Stimulated activated CD8-positive, alpha-beta memory T cell treated with anti-CD3 and anti-CD28 coated beads, Interleukin-7, amount 100 ng/mL, for 4 hours (primary cell): ENCODE measurements at places on chromosomes 4 and X.

DNA sequence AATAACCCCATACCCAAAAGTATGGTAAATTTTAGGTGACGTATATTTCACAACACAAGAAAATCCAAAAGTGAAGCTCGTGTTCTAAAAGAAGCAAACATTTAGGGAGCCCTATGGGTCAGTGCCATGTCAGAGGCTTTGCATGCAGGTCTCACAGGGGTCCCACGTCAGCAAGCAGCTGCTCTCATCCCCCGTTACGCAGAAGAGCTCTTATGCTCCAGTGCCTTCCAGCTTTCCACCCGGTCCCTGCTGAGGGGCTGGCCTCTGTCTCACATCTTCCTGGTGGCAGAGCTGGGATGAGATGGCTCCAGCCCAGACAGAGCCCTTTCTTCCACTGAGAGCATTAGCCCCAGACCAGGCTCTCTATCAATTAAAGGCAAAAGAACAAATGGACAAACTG is 82.0 kb downstream of the IRF2 start:
- no peak for DNase-seq

DNA sequence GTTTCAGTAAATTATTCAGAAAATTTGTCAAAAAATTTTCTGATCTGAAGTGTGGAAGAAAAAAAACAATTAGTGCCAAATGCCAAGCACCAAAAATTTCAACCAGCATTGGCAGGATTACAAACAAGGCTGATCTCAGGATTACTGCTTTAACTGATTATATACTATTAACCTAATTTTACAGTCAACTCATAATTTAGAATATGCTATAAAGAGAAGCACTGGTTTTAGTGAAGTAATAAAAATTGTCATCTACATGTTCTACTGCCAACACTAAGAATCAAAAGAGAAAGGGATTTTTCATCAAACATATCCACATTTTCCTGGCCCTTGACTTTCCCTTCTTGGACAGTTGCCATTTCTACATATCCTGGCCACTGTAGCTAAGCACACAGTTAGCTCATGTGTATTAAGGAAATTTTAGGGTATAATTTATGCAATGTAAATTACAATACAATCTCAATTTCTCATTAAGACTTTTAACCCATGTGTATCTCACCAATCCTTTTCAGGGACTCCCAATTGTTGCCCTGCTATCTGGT is 33.8 kb downstream of the THOC2 start:
- DNase-seq: no peak

DNA sequence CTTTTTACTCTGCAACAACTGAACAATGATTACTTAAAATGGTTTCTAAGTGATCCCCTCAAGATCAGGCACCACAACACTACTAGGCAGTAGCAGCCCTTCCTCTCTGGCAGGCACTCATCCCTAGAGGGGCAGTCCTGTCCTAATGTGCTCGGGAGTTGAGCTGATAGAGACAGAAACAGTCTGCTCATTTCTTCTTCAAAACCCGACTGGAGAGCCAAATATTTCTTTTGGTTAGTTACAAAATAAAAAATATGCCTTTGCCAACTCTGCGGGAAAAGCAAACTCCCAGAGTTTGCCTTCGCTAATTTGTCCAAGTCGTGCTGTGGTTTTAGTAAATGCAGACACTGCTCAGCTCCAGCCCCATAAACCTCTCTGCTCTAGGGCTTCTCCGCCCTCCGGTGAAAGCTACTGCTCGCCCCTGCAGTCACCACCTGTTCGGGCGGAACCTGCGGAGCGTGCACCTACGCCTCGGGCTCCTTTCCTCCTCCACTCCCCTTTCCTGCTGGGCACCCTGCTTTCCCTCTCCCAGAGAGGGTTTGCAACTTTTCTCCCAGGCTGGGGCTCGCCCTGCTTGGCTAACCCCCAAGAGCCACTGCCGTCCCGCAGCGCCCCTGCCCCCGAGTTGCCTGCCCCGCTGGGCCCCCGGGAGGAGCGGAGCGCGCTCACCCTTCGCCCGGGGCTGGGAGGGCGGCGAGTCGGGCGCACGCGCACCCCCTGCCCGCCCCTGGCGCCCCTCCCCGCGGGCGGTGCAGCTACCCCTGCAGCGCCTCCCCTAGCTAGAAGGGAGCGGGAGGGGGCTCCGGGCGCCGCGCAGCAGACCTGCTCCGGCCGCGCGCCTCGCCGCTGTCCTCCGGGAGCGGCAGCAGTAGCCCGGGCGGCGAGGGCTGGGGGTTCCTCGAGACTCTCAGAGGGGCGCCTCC is at the start of gene NPNT:
TSS of gene NPNT (plus strand) at position 812 of the 923 bp plus-strand sequence. CDS start 182 bp downstream, outside the sequence.
- no peak for DNase-seq

- DNase-seq: no peak
Observed at GRCh38 chr4:102789317-102789717, 28.5 kb upstream of the MANBA start.

- no peak for DNase-seq
Observed at GRCh38 chr4:155899891-155900290, 3.6 kb upstream of the TDO2 start.

DNA sequence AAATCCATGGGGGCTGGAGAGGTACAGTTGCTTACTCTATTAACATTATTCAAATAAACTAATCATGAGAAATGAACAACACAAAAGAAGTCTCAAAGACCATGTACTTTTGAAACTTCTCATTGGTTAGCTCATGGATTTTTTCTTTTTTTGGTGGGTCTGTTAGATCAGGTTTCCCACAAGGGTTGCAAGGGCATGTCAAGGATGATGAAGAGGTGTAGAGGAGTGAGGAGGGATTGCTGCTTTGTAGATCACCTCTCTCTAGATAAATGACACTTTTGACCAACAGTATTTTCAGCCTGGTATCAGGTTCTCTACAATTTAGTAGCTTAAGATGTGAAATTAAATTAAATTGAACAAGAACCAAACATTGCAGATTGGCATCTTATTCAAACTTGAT is 417.9 kb upstream of the AGA start:
- DNase-seq: no peak

DNA sequence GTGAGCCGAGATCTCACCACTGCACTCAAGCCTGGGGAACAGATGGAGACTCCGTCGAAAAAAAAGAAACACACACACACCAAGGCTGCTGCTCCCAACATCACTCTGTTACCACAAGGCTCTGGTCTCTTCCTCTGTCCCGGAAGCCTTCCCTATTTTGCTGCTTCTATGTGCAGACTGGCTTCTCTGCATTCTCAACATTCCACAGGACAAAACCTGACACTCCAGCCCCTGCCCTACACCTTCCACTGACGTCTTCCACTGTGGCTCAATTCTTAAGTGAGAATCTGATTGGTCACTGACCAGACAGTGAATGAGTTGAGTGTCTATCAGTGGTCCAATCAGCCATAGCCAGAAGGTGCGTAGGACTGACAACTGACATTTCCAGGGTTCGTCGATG is 5.9 kb downstream of the ODAPH start:
- no peak for DNase-seq

DNA sequence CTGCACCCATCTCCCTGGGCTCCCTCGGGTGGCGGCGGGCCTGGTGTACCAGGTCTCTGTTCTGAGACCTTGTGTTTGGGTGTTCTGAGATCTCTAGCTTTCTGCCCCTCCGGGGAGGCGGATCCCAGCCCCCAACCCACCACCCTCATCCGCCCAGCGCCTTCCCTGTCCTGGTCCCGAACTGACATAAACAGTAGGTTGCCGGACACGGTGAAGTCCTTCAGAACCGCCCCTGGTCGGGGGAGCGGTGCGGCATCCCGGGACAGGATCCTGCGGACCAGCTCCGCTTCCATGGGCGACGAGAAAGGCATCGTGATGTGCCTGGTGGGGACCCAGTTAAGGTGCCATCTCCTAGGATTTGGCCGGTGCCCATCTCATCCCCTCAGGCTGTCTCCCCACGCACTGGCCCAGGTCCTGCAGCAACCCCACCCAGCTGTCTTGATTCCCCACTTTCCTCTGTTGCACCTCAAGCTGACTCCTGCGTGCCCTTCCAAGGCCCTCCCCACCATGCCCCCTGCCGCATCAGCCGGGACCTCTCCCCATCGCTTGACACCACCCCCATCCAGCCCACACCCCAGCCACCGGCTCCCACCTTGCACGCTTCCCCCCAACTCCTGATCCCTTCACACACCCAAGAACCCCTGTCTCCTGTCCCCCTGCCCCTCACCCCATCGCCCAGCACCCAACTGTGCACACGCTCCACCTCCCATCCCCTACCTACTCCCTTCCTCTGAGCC is 900 bp downstream of the CTAG2 start:
- no peak for DNase-seq

- no peak for DNase-seq
Observed at GRCh38 chrX:153908219-153908860, 3.9 kb downstream of the AVPR2 start.
